A673 (cell line): ENCODE measurements at places on chromosomes 7 and 10.

DNA sequence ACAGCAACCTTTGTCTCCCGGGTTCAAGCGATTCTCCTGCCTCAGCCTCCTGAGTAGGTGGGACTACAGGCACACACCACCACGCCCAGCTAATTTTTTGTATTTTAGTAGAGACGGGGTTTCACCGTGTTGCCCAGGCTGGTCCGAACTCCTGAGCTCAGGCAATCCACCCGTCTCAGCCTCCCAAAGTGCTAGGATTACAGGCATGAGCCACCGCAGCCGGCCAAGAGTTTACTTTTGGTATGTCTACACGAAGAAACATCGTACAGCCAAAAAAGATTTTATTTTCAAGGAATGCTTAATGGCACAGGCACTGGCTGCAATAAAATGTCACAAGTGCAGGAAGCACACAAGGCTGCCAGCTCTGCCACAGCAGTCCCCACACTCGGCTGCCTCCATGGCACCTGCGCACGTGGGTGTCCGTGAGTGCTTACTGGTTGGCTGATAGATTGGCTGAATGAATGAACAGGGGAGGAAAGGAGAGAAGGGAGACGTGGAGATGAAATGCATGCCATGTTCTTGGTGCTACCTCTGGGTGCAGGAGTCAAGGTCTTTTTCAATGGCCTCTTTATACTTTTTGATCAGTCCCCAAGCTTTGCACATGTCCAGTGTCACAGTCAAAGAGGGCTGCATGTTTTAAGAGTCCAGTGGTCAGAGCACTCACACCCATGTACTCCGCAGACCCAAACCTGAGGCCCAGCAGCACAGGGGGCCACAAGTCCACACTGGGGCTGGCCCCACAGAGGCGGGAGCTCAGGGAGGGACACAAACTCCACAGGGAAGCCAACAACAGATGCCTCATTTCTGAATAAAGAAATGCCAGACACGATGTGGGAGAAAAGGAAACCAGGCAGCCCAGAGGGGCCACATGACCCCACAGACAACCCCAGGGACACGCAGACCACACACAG lies 198.2 kb downstream of the MAD1L1 start:
- DNase-seq, result no peak

DNA sequence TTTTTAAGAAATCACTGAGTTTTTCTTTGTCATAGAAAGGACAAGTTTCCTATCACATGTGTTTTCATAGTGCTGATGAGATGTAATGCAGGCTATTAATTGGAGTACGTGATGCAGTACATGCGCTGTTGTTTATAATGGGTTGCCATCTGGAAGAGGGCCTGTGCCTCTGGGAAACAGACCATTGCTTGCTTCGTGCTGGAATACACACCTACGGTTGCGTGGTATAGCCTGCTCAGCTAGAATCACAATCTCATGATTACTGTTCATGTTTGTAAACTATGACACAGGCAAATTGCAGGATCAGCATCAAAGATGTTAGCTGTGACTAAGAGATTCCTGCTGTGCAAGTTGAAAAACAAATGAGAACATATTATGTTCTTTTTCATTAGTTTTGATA lies 107.2 kb upstream of the STEAP1B start:
- DNase-seq, result no peak

DNA sequence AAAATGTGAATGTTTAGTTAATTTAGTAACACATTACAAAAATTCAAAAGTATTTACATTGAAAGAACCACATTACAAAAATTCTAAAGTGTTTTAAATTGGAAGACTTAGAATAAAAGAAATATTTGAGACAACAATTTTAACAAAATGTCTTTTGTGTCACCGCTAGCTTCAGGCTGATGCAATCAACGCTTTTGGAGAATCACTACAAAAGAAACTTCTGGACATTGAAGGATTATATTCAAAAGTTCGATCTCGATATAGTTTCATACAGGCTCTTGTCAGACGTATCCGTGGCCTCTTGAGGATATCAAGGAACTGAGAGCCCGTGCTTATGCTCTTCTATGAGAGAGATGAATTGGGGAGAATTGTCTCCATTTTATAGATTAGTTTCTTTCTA lies 14.1 kb upstream of the STMP1 start:
- no peak for DNase-seq

DNA sequence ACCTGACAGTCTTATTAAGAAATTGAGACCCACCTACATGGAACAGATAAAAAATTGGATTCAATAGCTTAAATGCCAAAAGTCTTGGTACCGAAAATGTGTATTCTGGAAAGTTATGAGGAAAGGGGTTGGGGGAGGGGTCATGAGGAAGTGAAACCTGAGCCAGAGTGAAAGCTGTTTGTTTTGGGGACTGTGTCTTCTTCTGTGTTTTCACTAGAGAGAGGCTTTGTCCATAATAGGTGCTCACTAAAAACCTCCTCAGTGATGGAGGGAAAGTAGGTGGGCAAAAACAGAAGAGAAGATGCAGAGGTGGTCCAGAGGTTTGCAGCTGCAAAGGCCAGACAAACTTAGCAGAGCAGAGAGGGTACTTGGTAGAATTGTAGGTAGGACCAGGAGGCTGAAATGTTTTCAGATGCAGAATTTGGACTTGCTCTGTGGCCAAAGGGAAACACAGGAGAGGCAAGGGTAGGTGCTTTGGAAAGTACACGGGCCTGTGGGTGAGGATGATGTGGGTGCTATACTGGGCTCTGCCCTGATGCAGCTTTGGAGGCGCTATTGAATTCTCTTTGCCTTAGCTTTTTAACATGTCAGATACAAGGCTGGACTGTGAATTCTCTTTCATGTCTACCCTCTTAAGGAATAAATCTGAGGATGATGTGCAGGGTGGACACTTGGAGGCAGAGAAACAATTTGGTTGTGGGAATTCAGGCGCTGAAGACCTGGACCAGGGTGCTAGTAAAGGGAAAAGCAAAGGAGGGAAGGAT lies 254.6 kb downstream of the PTEN start:
- peak; percentile 14 for DNase-seq

DNA sequence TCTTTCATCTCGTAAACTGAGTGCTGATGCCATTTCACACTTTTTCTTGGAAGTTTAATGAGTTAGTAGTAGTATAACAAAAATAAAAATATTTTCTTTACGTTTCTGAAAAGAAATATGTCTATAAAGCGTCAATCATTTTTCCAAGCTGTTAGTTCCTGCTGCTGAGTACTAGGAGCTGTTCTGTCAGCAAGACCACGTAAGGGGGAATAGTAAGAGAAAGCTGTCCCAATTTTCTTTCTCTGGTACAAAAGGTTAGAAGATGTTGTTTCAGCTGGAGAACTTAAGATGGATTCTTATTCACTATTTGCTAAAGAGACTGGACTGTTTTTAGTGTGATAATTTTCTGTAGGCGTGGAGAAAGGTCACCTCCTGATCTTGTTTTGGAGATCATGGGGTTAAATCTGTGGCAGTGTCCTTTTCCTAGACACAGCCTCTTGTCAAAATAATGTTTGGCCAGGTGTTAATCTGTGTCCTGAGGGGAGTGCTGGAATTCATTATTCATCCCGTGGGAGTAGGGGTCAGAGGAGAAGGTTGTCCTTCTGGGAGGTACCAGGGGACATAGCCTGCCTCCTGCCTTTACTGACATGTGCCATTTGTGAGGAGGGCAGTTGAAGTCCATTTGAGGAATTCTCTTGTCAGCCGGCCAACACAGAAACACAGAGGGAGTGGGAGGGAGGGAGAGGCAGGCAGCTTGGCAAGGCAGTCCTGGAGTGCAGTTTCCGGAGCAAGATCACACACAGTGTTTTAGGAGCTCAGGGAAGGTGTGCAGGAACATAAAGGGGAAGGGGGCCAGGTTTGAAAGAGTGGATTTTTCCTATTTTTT lies 368.7 kb downstream of the AUTS2 start:
- DNase-seq, result no peak

DNA sequence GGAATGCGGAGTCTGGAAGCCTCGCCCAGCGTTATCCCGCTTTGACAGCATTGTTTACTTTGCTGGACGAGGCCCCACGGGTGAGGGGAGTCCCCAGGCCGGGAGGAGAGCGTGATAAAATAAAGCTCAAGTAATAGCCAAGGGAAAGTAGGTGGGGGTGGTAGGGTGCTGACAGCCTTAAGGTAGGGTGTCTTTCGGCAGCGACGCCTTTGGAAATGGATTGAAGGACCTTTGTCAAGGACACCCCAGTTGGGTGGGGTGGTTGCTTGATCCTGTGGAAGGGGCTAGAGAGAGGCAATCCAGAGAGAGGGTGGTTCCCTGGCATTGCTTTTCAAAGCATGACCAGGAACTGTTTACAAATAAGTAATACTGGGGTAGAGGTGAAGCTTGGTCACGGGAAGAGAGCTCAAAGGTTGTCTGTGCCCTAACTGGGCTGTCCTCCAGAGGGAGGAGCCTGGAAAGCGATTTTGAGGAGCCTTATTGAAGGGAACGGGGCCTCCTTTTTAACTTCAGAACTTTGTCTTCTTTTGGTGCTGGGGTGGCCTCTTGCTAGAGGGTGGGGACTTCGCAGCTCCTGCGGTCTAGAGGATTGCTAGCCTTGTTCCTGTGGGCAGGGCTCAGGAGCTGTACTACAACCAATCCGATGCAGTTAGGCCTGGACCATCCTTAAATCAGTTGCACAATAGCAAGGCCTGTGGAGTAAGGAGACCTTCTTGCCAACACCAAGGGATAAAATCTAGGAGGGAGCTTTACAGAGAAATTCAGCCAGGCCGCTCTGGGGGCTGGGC lies 1.3 kb downstream of the EIF4EBP2 start:
- peak; percentile 89 for DNase-seq

- DNase-seq, result no peak
Observed at GRCh38 chr7:75696263-75697037, 42.3 kb downstream of the HIP1 start.

GRCh38 chr7:102103027-102103372 lies 183.7 kb upstream of the SH2B2 start:
- DNase-seq, result no peak

DNA sequence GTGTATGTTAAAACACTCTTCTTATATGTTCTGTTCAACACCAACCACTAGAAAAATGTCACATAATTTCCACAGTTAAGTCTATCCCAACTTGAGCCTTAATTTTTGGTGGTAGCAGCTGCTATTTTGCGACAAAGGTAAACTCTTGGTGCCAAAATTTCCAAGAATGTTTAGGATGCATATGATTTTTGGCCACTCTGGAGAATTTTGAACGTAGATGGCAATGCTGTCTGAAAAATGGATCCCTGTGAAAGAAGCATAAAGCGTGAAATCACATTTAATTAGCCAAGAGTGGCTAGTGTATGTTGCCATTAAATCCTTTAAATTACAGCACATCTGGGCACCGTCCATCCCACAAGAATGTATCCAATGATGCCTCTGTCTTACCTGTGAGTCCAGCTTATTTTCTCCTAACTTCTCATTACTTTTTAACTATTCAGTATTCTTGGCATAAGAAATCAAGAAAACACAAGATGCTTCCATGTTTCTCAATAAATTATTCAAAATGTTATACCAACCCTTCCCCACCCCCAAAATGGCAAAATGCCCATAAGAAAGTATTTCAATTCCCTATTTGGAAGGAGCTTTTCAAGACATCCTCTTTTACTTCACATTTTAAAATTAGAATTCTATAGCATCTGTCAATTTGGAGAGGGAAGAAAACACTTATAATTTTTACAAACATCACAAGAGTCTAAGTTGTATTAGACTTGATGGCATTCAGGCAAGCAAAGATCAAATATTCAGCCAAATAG lies 12.4 kb downstream of the PTPRZ1 start:
- no peak for DNase-seq

GRCh38 chr10:96279191-96279641 lies 7.8 kb upstream of the BLNK start:
- no peak for DNase-seq

DNA sequence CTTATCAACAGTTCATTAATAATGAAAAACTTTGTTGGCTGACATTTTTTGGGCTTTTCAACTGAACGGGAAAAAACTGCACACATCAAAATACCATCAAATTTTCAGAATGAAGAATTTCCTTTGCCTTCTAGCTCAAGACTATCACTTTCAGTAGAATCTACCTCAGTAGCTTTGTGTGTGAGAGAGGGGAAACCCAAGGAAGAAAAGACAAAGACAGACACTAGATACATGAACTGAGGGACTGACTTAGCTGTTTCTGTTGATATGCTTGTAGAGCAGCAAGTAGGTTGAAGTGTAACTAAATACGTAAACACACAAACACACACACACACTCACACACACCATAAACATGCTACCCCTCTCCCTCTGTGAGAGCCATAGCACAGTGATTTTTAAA lies 257.1 kb downstream of the CDK14 start:
- no peak for DNase-seq

- no peak for DNase-seq
Observed at GRCh38 chr10:128062881-128063563, 63.2 kb downstream of the MKI67 start.

- no peak for DNase-seq
Observed at GRCh38 chr10:92593619-92594588, 974 bp downstream of the KIF11 start.

GRCh38 chr10:97321032-97321803 lies 2.1 kb downstream of the FRAT1 start:
- DNase-seq, result no peak

- no peak for DNase-seq
Observed at GRCh38 chr10:43921881-43922280, 273.2 kb upstream of the ZNF32 start.

- peak; percentile 92 for DNase-seq
Observed at GRCh38 chr10:100046021-100046486, 35.6 kb downstream of the CPN1 start.

GRCh38 chr10:103665162-103665889 lies 171.8 kb downstream of the NEURL1 start:
- no peak for DNase-seq

DNA sequence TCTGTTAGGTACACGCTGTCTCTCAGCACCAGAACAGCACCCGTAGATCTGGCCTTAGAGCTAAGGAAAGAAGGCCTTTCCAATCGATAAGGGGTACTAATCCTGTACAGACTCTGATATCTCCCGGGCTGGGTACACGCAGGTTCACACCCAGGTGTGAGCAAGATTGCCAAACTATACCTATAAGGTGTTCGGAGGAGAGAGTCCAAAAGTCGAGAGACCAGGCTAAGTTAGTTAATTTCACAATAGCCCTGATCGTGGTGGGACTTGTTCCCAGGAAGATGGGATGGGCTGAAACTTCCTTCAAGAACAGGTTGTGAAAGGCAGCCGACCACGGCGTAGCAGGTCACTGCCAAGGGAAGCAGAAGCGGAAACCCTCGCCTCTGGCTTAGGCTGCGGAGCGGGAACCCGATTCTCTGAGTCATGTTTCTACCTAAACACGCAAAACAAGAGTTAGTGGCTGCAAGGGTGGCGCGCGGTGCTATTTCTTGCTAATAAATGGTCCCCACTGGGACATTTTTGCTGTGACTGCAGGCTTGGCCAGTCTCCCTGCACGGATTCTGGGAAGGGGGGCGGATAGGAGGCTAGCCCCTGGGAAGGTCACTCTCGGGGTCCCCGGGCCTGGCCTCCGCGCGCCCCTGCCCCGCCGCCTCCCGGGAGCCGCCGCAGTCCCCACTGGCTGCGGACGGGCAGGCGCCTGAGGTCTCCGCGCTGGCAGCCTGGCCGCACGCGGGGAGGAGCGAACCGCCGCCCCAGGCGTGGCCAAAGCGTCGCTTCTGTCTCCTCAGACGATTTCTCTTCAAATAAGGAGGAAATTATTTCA lies 75.4 kb upstream of the PDSS1 start:
- no peak for DNase-seq
